ENCODE measurements at places on chromosomes 11 and 22. TPM values are rescaled to one million over a fixed set of nuclear protein-coding genes. Genes with fewer than 3 reads are reported as not detected.

GDPD4 gene
- polyA plus RNA-seq, result 0.09 TPM

NTM gene
- 15.0 TPM for polyA plus RNA-seq

MAJIN gene
- not detected for polyA plus RNA-seq

SLC5A4 gene
- polyA plus RNA-seq, result 1.6 TPM

JAM3 gene
- 119 TPM for polyA plus RNA-seq

SHANK2 gene
- 1.3 TPM for polyA plus RNA-seq

OR52N4 gene
- not detected for polyA plus RNA-seq

CHCHD10 gene
- 57.6 TPM for polyA plus RNA-seq

Measured in forelimb muscle (tissue), 1 donor.